ENCODE measurements at places on chromosomes 4 and X. TPM values are rescaled to one million over a fixed set of nuclear protein-coding genes. Genes with fewer than 3 reads are reported as not detected.
A peak's percentile ranks its signal among the peaks of the same experiment; 100 is the strongest.

DNA sequence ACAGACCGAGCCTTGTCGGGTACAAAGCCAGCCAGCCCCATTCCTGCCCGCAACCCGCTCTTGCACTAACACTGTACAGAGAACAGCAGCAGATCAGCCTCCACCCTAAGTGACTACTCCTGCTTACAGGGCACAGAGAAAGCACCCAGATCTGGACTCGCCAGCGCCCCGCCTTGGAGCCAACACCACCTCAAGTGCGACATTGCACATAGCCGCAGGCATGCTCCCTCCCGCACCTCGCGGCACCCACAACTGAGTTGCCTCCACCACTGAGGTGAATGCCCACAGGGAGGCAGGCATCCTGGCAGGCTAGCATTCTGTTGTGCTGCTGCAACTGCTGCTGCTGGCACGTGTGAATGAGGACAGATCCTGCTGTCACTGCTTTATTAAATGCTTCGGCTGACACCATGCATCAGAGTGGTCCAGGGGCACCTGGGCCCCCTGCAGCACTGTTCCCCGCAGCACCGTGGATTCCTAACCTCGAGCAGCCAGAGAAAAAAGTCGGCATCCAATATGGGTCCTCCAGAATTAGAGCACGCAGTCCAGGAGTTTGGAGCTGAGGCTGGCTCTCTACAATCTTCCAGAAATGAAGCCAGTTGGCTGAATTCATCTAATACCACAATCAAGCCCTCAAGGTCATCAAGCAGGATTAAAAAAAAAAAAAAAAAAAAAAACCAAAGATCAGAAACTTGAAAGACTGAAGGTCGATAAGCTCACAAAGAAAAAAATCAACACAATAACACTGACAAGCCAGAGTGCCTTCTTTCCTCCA is 352.9 kb downstream of the GASK1B start:
- H3K27ac ChIP-seq: no peak overlapping the region
- no peak overlapping the region for H3K4me3 ChIP-seq
- no peaks in the 10 kb centered on the region for H3K27me3 ChIP-seq
- H3K4me1 ChIP-seq: no peaks in the 10 kb centered on the region
- DNase-seq: no peak

DNA sequence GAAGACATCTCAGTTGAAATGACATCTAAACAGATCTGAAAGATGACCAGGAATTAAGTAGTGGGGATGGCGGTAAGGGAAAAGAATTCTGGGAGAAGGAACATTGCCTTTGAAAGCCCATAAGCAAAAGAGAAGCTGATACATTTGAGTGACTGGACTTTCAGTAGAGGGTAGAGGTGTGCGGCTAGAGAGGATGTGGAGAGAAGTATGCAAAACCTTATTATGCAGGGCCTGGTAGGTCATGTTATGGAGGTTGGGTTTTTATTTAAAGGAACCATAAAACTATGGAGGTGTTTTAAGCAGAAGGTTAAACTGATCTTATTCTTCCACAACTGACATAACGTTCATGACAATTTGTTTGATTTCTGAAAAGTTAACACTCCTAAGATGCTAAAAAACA is 36.3 kb downstream of the RPS6KA3 start:
- no peak overlapping the region for H3K27ac ChIP-seq
- H3K27me3 ChIP-seq: no peaks in the 10 kb centered on the region
- DNase-seq: no peak
- H3K36me3 ChIP-seq: peaks cover 24% of the 10 kb centered on the region
- no peak overlapping the region for H3K4me3 ChIP-seq
- peaks cover 25% of the 10 kb centered on the region for H3K4me1 ChIP-seq

DNA sequence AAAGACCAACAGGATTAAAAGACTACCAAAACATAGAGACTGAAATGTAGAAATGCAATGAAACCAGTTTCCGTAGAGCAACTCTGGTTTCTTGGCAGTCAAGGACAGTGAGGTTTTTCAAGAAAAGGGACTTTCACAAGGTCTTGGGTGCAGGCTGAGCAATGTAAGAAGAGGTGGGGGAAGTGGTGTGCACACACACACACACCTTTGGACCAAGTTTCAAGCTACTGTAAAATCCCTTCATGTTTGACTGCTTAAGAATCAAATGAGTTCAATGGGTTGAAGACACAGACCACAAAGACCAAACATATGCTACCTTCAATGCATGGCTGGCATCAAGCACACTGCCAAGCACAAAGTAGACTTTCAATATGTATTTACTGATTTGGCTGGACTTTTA is 17.8 kb upstream of the MCF2 start:
- H3K27me3 ChIP-seq: no peaks in the 10 kb centered on the region
- H3K27ac ChIP-seq: no peak overlapping the region
- H3K4me3 ChIP-seq: no peak overlapping the region
- DNase-seq: no peak
- no peaks in the 10 kb centered on the region for H3K4me1 ChIP-seq

DNA sequence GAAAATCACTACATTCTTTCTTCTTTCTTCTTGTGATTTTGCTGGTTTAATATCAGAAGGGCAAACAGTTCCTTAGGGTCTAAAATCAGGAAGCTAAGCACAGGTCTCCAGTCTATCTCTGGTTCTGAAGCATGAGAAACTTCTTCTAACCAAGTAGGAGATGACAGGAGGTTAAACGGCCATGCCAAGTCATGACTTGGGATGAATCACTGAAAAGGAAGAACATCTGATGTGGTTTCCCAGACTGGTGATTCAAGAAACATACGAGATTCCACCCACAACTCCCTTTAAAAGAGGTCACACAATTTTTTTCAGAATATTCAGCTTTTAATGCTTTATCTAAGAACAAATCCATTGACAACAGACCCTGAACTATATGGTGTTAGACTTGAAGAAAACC is 684.0 kb upstream of the PRKX start:
- H3K36me3 ChIP-seq: no peaks in the 10 kb centered on the region
- H3K27ac ChIP-seq: no peak overlapping the region
- H3K4me1 ChIP-seq: no peaks in the 10 kb centered on the region
- no peaks in the 10 kb centered on the region for H3K27me3 ChIP-seq
- DNase-seq: no peak

DNA sequence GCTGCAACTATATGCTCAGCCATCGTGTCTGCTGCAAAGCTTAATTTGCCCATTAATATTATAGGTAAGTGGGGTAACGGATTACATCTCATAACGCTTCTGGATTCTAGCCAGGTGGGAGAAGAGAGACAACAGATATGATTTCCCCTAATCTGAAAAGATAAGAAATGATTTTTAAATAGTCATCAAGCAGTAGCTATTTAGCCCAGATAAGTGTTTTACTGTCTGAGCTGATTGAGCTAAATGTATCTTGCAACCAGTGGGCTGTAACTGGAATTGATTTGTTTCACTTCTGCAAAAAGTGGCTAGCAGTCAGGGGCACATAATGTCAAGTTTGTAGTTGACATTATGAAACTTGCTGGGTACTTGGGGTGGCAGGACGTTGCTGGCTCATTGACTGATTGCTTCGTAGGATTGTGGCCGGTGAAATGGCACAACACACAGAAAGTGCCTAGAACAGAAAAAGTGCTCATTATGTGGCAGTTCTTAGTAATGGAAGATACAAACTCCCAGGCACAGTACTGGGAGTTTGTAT is 18.5 kb downstream of the LAP3 start:
- H3K27ac ChIP-seq: no peak overlapping the region
- no peak for DNase-seq
- no peaks in the 10 kb centered on the region for H3K27me3 ChIP-seq
- no peak overlapping the region for H3K4me3 ChIP-seq
- H3K4me1 ChIP-seq: no peaks in the 10 kb centered on the region

- H3K4me3 ChIP-seq: no peak overlapping the region
- H3K36me3 ChIP-seq: peaks cover 15% of the 10 kb centered on the region
- H3K27me3 ChIP-seq: no peaks in the 10 kb centered on the region
- H3K4me1 ChIP-seq: peaks cover 23% of the 10 kb centered on the region
Observed at GRCh38 chr4:153577053-153577452, 107.0 kb upstream of the TLR2 start.

DNA sequence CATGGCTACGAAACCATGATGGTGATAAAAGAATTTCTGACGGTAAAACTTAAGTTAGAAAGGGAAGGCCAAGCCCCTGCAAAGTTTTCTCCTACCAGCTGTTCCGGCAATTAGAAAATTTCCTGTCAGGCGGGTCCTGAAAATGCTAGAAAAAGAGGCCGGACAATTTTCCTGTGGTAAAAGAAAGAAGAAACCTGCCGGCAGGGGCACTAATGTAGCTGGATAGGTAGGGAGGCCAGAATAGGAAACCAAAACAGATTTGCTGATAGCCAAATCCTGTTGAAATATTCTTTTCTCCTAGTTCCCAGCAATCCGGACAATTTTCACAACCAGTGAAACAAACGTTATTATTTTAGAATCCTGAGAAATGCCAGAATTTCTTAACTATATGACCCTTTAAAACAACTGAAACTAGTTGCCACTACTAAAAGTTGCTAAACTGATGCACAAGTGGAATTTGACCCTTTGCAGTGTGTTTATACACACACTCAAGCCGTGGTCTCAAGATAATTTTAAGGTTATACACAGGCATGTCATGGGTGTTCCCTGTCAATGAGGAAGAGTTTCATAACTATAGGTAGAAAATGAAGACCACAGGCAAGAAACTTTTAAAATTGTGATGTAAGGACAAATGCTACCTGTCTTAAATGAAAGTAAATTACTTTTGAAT is 47.7 kb downstream of the RPS6KA3 start:
- H3K4me1 ChIP-seq: peaks cover 9% of the 10 kb centered on the region
- no peaks in the 10 kb centered on the region for H3K36me3 ChIP-seq
- H3K27ac ChIP-seq: peak overlapping the region; percentile 76
- DNase-seq: no peak
- H3K27me3 ChIP-seq: peaks cover 39% of the 10 kb centered on the region
- no peak overlapping the region for H3K4me3 ChIP-seq

DNA sequence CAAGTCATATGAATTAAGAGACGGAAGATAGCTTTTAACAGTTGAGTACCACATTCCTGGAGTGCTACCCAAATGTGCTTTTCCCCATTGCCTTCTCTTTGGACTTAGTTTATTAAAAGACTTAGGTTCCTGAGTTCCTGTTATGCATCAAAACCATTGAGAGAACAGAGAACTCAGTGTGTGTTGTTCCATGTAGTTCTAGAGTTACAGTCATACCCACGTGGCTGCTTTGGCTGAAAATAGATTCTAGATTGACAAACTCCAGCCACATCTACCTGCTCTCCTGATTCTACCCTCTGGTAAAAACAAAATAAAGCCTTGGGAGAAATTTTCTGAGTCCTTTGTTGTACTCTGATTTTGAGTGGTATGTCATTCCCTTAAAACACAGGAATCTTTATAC is 385.4 kb downstream of the IL15 start:
- H3K27ac ChIP-seq: no peak overlapping the region
- H3K27me3 ChIP-seq: no peaks in the 10 kb centered on the region
- no peaks in the 10 kb centered on the region for H3K36me3 ChIP-seq
- no peak overlapping the region for H3K4me3 ChIP-seq

- no peaks in the 10 kb centered on the region for H3K27me3 ChIP-seq
- no peaks in the 10 kb centered on the region for H3K4me1 ChIP-seq
- DNase-seq: no peak
Observed at GRCh38 chrX:25858273-25858880, 279.8 kb upstream of the MAGEB18 start.

GRCh38 chrX:65920620-65921019 is 119.3 kb downstream of the VSIG4 start:
- no peaks in the 10 kb centered on the region for H3K36me3 ChIP-seq
- no peak for DNase-seq
- no peaks in the 10 kb centered on the region for H3K4me1 ChIP-seq
- H3K4me3 ChIP-seq: no peak overlapping the region
- no peaks in the 10 kb centered on the region for H3K27me3 ChIP-seq

DNA sequence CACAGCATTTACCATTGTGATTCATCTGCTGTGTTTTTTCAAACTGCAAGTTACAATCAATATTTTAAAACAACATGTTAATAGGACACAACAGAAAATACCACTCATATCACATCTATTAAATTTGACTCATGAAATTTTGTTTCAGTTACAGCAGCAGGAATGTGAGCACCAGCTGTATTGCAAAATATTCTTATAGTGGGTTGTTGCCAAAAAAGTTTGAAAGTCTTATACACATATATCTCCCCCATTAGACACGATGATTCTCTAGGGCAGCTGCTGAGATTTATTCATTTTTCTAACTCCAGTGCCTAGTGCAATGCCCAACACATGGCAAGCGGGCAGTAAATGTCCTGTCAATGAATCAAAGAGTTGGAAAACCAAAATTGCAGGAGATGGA is 26.6 kb upstream of the NKX3-2 start:
- H3K4me1 ChIP-seq: no peaks in the 10 kb centered on the region
- no peak overlapping the region for H3K27ac ChIP-seq
- H3K4me3 ChIP-seq: no peak overlapping the region
- DNase-seq: no peak
- no peaks in the 10 kb centered on the region for H3K27me3 ChIP-seq

DNA sequence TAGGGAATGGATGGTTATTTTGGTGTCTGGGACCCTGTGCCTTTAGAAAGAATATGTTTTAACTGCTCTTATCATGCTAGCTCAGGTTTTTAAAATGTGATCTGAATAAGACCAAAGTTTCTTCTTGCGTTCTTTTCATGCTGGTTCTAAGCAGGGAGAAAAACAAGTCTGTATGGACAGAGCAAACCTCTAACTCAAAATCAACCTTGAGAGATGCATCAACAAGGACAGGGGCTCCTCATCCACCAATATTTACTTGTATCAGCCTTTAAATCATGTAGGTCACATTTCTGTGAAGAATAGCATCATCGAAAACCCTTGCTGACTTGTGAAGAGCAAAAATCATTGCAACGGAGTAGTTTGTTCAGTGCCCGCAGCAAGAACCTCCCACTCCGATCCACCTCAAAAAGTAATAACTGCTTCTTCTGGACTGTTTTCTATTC is 1.2 kb downstream of the ATP10D start:
- H3K36me3 ChIP-seq: no peaks in the 10 kb centered on the region
- DNase-seq: no peak
- H3K27me3 ChIP-seq: no peaks in the 10 kb centered on the region
- peaks cover 5% of the 10 kb centered on the region for H3K4me1 ChIP-seq
- peak overlapping the region; percentile 94 for H3K27ac ChIP-seq

DNA sequence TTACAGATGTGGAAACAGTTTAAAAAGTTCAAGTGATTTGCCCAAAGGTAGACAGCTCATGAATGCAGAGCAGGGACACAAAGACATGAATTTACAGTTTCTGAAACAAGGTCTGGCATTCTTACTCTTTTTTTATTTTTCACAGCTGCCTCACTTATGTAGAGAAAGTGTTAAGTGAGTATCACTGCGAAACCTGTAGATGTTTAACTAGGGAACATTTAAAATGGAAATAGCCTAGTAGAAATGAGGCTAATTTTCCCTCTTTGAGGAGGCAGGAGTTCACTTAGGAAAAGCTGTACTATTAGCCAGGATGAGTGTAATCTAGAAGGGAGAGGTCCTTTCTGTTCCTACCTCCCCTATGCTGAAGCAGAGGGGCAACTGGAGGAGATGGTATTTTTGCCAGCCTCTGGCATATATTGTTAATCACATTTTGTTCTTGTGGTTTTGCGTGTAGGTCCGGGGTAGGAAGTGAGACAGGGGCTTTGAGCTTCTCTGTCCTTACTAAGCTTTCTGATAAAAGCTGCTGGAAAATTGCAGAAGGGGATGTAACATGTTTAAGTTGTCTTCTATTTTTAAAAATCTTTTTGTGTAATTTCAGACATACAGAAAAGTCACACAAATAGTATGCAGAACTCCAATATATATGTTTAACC is 492.8 kb upstream of the NR3C2 start:
- no peaks in the 10 kb centered on the region for H3K4me1 ChIP-seq
- no peak overlapping the region for H3K27ac ChIP-seq
- H3K4me3 ChIP-seq: no peak overlapping the region
- H3K36me3 ChIP-seq: no peaks in the 10 kb centered on the region
- DNase-seq: no peak

GRCh38 chrX:131747173-131747572 is 203.3 kb downstream of the OR13H1 start:
- DNase-seq: peak; percentile 8
- H3K36me3 ChIP-seq: no peaks in the 10 kb centered on the region
- no peak overlapping the region for H3K4me3 ChIP-seq
- H3K4me1 ChIP-seq: no peaks in the 10 kb centered on the region
- no peaks in the 10 kb centered on the region for H3K27me3 ChIP-seq

Gene EREG
- total RNA-seq: 0.19 TPM

Gene MUC7
- total RNA-seq: not detected

Gene CDX4
- not detected for total RNA-seq

Measured in heart right ventricle (tissue), 16 donors.